Activated naive CD4-positive, alpha-beta T cell treated with anti-CD3 and anti-CD28 coated beads, Interleukin-2, amount 50 U/mL, for 72 hours (primary cell): ENCODE measurements at places on chromosomes 3 and 15. TPM values are rescaled to one million over a fixed set of nuclear protein-coding genes. Genes with fewer than 3 reads are reported as not detected.

- no peak for DNase-seq
Measured at GRCh38 chr3:12644331-12644937, 19.5 kb downstream of the RAF1 start.

DNA sequence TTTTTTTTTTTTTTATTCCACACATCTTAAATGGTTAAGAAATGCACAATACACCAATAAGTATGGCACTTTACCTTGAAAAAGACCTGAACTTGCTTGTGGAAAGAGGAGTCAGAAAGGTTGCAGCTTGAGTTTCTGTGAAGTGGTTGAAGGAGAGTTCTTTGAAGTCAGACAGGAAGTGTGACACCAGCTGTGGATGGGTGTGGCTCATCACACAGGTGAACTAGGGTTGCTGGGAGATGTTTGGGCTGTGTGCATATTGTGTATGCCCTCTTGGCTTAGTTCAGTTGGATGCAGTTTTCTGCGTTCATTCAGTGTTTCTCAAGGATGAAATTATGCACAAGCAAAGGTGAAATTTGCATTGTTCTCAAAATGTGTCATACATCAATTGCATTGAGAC is 6.3 kb downstream of the AEN start:
- DNase-seq = peak; percentile 51

DNA sequence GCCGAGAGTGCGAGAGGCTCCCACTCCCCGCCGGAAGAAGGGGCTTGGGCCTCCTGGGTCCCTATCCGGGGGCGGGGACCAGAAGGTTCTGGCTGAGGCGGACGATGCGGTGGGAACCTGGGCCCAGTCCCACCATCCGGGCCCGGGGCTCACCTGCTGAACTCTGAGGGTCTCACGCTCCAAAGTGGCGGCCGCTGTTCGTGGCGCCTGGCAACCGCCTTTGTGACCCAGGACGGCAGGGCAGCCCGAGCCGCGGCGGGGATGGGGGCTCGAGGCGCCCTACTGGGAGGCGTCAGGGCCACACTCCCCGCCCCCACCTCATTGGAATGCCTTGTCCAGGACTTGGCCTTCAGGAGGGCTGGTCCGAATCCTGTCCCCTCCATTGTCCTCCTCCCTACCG is at the start of gene FANCD2OS:
FANCD2OS (minus strand) TSS at position 165 of the 400 bp plus-strand sequence. CDS start 3,481 bp downstream, outside the sequence.
- no peak for DNase-seq

DNA sequence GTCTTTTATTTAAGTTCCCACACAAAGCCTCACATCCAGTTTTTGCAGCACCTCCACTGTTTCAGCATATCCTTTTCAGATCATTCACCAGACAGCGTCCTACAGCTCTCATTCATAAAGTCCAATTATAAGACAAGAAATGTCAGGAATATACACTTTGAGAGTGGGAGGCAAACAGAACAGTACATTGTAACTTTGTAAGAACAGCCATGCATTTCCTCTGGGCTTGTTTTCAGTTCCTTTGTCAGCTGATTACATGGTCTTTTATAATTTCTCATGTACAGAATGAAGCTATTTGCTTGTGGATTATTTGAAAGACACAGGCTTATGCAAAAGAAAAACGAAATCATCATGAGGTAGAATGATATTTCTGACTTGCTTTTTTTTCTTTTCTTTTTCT is 85.7 kb downstream of the SOX2 start:
- DNase-seq = no peak

DNA sequence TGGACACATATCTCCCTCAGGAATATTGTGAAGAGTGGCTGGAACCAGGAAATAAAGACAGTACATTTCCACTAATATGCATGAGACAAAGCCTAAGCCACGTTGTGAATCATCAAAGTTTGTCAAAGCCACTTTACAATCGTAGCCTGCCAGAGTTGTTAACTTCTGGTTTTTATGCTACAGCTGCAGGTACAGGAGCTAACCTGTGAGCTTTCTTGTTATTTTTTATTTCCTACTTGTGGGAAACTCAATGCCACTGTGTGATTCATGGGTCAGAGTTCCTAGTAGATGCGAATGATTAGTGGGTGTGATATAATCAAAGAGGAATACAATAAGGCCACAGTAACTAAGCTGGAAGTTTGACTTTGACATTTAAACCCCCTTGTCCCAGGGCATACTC is 44.4 kb upstream of the TEX9 start:
- DNase-seq = no peak

GRCh38 chr3:171129827-171130226 is 103.3 kb upstream of the SLC2A2 start:
- DNase-seq = no peak

- peak; percentile 23 for DNase-seq
Measured at GRCh38 chr3:139318431-139318816, 25.4 kb upstream of the MRPS22 start.

- no peak for DNase-seq
Measured at GRCh38 chr15:58598829-58599210, 150.7 kb downstream of the ADAM10 start.

DNA sequence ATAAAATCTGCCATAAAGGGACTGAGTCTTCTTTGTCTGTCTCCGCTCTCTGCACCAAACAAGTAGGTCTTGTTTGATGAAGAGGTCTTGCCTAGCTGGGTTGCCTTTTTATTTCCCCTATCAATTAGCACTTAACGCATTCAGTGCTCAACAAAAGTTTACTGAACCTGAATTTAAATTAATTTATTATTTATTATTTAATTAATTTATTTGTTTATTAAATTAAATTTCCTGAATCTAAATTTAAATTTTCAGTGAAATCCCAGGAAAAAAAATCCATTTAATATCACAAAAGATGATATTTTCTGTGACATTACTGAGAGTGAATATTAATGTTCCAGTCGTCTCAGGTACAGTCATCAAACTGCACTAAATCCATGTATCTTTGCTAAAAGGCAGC is 164.9 kb upstream of the AGTR1 start:
- no peak for DNase-seq

DNA sequence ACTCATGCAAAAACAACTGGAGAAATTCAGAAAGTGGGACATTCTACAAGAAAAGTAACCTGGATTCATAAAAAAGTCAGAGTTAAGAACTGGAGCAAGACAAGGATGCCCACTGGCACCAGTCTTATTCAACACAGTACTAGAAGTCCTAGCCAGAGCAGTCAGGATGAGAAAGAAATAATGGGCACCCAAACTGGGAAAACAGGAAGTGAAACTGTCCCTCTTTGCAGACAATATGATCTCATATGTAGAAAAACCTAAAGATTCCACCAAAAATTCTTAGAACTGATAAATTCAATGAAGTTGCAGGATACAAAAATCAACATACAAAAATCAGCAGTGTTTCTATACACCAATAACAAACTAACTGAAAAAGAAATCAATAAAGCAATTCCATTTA is 37.4 kb downstream of the TXNRD3 start:
- no peak for DNase-seq

GRCh38 chr3:120448756-120449155 is 2.0 kb downstream of the FSTL1 start:
- no peak for DNase-seq

- DNase-seq = no peak
Measured at GRCh38 chr3:184579513-184579912, 17.9 kb downstream of the EPHB3 start.

DNA sequence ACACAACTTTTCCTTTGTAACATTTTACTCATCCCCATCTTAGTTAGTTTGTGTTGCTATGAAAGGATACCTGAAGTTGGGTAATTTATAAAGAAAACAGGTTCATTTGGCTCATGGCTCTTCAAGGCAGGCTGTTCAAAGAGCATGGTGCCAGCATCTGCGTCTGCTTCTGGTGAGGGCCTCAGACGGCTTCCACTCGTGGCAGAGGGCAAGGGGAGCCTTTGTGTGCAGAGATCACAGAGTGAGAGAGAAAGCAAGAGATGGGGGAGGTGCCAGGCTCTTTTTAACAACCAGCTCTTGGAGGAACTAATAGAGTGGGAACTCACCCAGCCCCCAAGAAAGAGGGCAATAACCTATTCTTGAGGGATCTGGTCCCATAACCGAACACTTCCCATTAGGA is 23.1 kb downstream of the PLA2G4F start:
- no peak for DNase-seq

- no peak for DNase-seq
Measured at GRCh38 chr3:181629029-181629428, 82.7 kb upstream of the SOX2 start.

GRCh38 chr15:73826711-73827251 is 46.6 kb upstream of the TBC1D21 start:
- no peak for DNase-seq

ANKRD34C gene
- not detected for total RNA-seq

CAV3 gene
- not detected for total RNA-seq

ULK3 gene
- 37.6 TPM for total RNA-seq

TEX55 gene
- total RNA-seq = not detected

ATG3 gene
- 55.3 TPM for total RNA-seq
